ENCODE measurements at places on chromosomes 3 and 15. TPM values are rescaled to one million over a fixed set of nuclear protein-coding genes. Genes with fewer than 3 reads are reported as not detected.

MCTP2 gene
- total RNA-seq: 38.5 TPM

DBR1 gene
- 21.7 TPM for total RNA-seq

AMT gene
- 2.6 TPM for total RNA-seq

LRRC15 gene
- not detected for total RNA-seq

FOXL2 gene
- total RNA-seq: not detected

CIDEC gene
- total RNA-seq: not detected

CDC25A gene
- 36.8 TPM for total RNA-seq

PRRT3 gene
- 7.8 TPM for total RNA-seq

ARGFX gene
- total RNA-seq: not detected

Measured in activated CD4-positive, alpha-beta memory T cell treated with anti-CD3 and anti-CD28 coated beads for 36 hours (primary cell).